Activated T-cell treated with anti-CD3 and anti-CD28 coated beads, Interleukin-2, amount 50 U/mL, for 48 hours (primary cell): ENCODE measurements at places on chromosomes 6 and 20.

GRCh38 chr6:152318278-152318677 lies 318.9 kb downstream of the SYNE1 start:
- no peak for DNase-seq

DNA sequence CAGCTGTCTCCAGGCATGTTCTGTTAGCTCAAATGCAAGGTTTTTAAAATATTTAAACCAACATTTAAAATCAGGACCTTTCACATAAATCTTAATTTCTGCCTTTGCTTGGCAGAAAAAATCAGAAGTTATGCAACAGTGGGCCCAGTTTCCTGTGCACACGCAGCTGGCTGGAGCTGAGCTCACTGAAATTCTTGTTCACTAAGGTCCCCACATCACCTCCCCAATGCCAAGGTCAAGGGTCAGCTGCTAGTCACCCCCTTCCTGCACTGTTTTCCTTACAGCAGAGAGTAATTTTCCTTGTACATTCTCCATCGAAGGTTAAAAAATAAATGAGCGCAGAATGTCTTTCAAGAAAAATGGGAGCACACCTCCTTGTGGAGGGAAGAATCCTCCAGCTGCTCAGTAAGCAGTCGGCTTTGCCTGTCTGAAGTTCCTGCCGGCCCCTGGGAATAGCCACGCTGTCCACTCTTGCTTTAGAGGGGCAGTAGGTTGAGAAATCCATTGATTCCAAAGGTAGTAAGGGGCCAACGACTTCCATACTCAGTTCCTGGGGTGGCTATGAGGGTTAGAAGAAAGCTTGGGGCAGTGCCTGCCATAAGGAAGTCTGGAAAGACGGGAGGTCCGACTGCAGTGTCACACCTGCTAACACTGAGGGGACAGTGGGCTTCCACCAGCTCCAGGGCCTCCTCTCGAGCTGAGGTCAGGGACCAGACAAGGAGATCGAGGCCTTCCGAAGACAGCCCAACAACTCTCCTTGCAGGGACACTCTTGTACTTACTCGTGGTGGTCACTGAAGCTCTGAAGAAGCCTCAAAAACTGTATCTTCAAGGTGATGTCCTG lies 56.8 kb downstream of the MYH7B start:
- DNase-seq = no peak

- DNase-seq = peak; percentile 17
These were observed 87.3 kb downstream of the TOX2 start for GRCh38 chr20:44001667-44002596.

GRCh38 chr6:119856136-119856535 lies 506.6 kb upstream of the MAN1A1 start:
- peak; percentile 43 for DNase-seq

DNA sequence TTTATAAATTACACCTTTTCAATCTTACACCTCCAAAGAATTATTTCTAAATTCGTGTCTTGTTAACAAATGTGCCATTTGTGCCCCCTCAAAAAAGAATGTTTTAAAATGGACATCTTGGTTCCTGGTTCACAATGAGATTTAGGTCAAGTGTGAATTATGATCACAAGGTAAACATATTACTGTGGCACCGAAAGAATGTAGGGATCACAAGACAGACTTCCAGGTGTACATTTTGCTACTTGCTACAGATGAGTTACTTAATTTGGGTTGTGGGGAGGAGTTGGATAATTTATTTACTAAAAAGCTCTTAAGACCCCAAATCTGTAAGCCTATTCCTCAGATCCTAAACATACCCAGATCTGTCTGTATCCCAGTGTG lies 25.0 kb upstream of the ADTRP start:
- no peak for DNase-seq

DNA sequence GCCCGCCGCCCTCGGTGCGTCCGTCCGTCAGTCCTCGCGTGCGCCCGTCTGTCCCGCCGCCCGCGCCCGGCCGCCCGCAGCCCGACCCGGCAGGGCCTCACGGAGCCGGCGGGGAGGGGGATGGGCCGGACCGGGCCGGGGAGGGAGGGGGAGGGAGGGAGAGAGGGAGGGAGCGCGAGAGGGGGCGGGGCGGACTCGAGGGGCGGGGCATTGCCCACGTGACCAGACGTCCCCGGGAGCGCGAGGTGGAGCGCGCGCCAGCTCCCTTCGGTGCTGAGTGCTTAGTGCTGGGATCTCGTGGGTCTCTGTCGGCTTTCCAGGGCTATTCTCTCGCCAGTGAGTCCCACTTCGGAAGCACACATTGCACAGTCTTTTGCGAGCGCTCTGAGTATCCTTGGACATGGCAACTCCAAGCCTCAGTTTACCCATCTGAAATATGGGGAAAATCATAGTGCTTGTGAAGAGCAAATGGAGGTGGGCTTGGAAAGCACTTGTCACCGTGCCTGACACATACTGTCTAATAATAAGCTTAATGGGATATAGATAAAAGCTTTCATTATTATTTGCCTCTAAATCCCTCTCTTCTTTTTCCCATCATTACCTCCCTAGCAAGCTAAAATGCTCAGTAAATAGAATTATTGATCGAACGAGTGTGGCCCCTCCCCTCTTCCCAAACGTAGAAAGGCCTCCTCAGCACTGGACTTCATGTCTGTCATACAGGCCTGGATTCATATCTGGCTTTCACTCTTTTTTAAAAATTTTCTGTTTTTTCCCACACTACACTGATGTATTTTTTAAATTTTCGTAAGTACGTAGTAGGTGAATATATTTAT lies at the start of gene NCOA6:
TSS of gene NCOA6 (minus strand) at position 122 of the 833 bp plus-strand sequence. CDS start 43,296 bp downstream, outside the sequence.
- DNase-seq = peak; percentile 86

DNA sequence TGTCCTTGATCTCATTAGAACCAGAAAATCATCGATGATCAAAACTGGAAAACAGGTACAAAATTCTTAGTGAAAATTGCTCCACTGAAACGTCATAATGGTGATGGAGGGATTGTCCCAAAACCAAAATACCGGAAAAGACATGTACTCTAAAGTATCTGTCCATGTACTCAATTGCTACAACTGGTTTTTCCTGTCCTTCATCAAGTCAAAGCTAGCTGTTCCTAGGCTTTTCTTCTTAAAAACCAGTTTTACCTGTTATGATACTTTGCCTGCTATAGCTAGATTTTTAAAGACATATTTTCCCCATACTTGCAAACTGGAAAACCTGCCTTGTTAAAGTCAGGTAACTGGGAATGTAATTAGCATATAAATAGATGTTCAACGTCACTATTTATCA lies 50.5 kb upstream of the LRRC1 start:
- DNase-seq = no peak

DNA sequence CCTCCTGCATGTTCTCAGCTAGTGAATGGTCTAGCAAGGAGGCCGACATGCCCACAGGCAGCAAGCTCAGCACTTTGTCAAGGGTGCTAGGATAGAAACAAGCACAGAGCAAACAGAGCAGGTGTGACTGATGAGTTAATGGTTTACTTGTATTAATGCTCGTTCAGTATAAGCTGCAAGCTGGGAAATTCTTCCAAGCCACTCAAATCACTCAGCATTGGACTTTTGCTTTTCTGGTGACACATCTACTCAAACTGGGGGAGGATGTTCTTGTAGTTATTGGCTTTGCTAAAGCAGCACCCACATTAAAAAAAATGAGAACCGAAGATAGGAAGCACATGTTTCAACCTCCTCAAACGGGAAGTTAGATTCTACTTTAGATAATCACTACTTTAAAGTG lies 43.1 kb upstream of the NEDD9 start:
- DNase-seq = no peak

DNA sequence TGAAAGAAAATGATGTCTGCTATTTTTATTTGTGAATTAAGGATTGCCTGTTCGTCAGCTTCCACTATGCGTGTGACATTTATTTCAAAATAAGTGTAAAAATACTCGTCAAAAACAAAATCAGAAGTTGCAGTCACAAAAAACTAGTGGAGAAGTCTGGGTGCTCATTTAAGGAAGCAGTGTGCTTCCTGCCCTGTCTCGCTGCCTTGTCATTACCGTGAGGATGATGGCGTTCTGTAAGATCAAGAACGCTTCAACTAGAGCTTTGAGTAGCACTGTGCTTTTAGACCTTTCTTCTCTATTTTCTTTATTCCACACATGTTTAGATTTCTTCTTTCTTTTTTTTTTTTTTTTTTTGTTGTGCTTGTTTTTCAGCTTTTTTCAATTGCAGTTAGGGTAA lies 186.9 kb downstream of the TBC1D7 start:
- DNase-seq = no peak

DNA sequence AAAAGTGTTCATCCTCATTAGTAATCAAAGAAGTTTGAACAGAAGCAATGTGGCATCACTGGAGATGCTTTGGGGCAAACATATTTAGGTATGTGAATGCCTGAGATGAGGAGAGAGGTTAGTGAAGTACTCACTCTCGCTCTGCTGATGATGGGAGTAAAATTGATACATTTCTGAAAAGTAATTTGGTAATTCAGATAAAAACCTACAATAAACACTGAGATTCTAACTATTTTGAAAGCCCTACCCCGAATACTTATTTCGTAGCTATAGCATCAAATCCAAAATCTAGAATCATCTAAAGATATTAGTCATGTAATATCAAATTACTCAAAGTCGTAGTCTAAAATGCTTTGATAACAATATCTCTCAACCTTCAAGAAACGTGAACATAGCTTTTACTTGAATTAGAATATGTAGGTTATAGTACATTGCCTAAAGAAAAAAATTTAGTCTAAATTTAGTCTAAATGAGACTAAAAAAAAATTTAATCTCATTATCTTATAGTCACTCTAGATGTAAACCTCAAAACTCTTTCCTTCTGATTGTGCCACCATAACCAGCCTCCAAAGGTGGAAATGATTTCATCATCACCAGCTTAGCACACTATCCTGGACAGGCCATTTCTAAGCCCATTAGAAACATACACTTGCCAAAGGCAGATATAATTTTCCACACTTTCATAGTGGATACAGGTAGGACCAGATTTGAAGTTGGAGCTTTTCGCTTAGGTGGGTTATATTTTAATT lies 232.5 kb upstream of the TAB2 start:
- DNase-seq = no peak

DNA sequence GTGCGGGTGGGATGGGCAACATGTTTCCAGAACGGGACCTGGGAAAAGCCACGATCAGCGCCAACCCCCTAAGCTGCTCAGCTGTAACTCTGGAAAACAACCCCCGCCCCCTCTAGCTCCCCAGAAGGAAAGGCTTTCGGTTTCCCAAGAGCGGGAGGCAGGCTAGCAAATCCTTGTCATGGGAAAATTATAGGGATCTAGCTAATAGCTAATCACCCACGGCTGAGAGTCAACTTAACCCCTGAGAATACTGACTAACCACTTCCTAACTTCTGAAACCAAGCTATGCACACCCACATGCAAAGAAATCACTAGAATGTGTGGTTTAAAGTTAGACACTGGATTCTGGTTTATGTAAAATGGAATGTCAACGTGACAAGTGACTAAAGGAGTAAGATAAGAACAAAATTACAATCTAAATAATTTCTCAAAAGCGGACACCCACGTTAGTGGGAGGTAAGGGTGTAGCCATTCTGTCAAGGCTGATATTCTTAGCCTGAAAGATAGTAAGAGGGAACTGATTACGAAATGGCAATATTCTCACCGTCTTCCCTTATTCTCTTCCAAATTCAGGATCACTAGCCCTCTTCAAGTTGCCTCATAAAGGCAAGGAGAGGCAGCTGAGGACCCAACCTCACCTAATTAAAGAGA lies 20.1 kb downstream of the JAG1 start:
- no peak for DNase-seq

DNA sequence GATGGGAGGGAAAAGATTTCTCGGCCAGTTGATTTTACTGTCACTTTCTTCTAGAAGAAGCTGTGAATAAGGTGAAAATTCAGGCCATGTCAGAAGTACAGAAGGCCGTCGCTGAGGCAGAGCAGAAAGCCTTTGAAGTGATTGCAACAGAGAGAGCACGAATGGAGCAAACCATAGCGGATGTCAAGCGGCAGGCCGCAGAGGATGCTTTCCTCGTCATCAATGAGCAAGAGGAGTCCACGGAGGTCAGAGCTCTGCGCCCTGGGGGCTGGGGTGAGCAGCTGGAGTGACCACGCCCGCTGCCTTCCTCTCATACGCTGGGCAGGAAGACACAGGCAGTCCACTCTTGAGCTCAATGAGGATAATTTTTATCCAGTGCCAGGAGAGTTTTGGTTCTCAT lies 21.8 kb upstream of the C20orf144 start:
- no peak for DNase-seq

DNA sequence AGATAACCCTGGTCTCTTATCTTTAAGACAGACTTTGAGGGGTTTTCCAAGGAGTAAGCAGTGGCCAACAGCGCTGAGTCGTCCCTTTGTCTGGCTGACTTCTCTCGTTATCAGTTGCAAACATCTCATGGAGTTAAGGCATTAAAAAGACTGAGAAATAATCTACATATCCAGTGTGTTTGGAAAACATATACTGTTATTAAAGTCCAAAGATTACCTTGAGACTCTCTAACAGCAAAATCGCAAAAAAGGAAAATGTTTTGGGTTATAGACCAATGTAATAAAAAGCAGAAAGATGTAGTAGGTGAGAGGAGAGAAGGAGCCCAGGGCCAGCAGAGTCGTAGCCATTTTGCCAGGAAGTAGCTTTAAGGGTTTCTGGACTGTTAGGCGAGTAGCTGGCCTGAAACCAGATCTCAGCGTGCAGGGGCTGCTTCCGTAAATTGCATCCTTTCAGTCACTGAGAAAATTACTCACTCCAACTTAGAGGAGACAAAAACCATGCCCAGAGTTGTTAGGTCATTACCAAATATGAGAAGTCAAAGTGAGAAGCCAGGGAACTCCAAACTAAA lies 24.6 kb downstream of the MYLK4 start:
- no peak for DNase-seq

GRCh38 chr6:137849181-137849980 lies 17.7 kb upstream of the TNFAIP3 start:
- peak; percentile 61 for DNase-seq

GRCh38 chr20:63117151-63117550 lies 98.8 kb downstream of the YTHDF1 start:
- no peak for DNase-seq

GRCh38 chr20:1536893-1537730 lies 20.4 kb downstream of the SIRPD start:
- no peak for DNase-seq

DNA sequence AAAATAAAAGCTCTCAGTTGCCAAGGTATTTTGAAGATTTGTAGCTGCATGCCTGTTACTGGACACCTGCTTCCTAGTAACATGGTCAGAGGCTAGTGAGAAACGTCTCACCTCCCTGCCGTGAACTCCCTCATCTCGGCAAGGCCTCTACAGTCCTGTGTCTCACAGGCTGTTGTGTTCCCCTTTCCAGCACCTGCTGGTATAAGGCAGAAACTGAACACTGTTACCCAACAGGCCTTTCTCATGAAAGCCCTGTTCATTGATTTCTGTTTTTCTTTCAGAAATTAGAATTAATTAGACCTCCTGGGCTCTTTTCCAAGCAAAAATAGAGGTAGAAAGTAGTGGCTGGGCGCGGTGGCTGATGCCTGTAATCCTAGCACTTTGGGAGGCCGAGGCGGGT lies 17.6 kb upstream of the SRSF3 start:
- no peak for DNase-seq

- peak; percentile 91 for DNase-seq
These were observed 6.6 kb upstream of the GUCA1A start for GRCh38 chr6:42166444-42167141.
